CD4-positive, alpha-beta T cell treated with Interleukin-4 for 4 hours (primary cell): ENCODE measurements at places on chromosomes 4 and X.

DNA sequence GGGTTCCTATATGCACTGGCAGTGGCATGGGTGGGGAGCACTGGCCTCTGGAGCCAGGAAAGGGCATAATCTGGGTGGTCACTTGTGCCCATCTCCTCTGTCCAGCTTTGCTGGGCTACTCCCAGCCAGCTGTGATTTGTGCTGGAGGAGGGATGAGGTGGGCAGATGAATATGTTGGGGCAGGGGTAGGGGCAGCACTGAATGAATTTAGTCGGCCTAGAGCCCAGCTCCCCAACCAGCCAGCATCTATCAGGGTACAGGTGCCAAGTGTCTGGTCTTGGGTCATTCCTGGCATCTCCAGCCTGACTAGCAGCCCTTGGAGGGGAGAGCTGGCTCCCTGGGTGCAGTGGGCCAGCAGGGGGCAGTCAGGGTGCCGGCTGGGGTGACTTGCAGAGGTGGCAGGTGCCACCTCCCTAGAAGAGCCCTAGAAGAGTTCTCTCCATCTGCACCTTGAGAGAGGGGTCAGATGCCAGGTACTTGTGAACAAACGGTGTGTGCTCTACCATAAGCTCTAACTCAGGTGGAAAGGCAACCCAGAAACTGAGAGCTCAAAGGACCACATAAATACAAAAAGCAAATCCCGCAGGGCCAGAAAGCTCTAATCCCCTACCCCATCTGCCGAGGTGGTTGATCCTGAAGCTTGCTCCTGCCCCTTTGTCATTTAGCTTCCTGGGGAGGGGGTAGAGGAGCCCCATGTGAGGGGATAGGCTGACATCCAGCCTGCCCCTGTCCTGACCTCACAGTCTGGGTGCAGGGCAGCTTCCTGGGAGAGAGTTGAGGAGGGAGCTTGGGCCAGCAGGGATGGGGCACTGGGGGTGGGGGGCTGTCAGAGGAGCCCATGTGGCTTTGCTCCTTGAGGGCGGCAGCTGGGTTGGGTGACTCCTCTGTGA lies 2.2 kb downstream of the SORCS2 start:
- no peak for DNase-seq

DNA sequence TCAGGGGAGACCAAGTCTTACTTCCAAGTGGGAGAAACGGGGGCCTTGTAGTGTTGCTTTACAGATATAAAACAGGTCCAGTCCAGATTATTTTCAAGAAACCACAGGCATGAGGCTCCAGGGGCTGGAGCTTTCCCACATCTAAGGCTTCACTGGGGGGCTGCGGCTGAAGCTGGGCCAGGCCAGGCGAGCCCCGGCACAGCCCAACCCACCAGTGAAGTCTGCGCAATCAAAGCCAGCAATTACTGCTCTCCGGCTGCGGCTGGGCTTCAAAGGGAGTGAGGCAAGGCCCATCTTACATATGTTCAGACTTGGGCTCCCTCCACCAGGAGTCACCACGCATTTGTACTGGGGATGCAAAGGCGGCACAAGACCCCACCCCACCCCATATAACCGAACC lies 61.7 kb downstream of the HADH start:
- no peak for DNase-seq

GRCh38 chr4:17680559-17681280 lies 66.3 kb downstream of the MED28 start:
- DNase-seq, result no peak

DNA sequence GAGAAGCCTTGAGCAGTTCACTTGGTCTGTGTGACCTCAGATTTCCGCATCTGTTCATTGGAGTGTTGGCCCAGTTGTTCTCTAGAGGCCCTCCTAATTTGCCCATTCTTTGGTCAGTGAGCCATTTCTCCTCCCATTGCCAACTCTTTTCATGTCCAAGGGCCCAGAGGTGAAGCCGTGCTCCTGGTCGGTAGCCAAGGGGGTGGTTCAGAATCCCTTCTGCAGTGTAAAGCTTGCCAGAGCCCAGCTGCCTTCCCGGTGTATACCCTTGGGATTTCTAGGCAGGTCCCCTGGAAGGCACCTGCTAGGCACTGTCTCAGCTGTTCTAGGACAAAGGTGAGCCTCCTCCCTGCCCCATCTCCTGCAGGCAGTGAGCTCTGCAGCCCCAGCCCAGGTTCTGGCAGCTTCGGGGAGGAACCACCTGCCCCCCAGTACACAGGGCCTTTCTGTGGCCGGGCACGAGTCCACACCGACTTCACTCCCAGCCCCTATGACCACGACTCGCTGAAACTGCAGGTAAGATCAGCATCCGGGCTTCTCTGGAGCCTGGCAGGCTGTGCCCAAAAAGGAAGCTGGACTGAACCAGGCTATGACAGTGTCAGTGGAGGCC lies 12.3 kb downstream of the SASH3 start:
- no peak for DNase-seq

- DNase-seq, result no peak
Observed at GRCh38 chr4:117429506-117429905, 344.1 kb upstream of the TRAM1L1 start.

- no peak for DNase-seq
Observed at GRCh38 chrX:7730071-7730470, 112.9 kb upstream of the VCX start.

GRCh38 chrX:40031911-40032310 lies 65.8 kb downstream of the BCOR start:
- DNase-seq, result no peak
